ENCODE measurements at places on chromosomes 6 and 20.
A peak's percentile ranks its signal among the peaks of the same experiment; 100 is the strongest.

- no peak for DNase-seq
These were observed 165.5 kb downstream of the MOXD1 start for GRCh38 chr6:132235596-132236280.

DNA sequence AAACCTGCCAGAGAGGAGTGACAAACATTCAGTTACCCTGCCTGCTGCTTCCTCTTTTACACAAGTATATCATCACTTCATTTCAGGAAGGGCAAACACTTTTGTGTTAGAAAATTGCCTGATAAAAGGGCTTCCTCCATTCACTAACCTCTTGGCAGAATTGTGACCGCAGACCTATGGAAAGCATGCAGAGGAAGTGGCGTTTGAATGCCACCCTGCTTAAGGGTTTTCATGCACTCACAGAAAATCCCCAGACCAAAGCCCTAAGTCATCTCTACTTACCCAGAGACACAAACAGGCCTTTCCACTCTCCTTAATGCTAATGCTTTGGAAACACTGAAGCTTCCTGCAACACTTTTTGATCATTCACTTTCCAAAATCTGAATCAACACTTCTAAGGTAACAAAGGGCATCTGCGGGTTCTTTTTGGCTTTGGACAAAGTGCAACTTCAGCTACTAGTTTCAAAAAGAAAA lies 22.1 kb upstream of the RALGAPA2 start:
- DNase-seq = no peak

DNA sequence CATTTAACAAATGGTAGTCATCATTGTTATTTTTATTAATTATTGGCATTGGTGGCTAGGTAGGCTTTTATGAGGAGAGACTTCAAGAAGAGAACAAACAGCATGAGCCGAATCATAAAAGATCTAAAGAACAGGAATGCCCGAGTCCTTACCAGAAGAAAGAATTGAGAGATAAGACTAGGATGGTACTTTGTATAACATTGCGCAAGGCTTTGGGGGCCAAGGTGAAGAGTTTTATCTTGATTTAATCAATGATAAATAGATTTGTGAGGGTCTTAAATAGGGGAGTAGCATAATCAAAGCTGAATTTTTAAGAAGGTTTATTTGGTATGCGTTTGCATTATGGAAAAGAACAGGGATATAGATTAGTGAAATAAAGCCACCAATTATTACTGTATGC lies 15.4 kb downstream of the CDC40 start:
- no peak for DNase-seq

- DNase-seq = peak; percentile 72
These were observed 58.9 kb upstream of the SAMD5 start for GRCh38 chr6:147449405-147450161.

DNA sequence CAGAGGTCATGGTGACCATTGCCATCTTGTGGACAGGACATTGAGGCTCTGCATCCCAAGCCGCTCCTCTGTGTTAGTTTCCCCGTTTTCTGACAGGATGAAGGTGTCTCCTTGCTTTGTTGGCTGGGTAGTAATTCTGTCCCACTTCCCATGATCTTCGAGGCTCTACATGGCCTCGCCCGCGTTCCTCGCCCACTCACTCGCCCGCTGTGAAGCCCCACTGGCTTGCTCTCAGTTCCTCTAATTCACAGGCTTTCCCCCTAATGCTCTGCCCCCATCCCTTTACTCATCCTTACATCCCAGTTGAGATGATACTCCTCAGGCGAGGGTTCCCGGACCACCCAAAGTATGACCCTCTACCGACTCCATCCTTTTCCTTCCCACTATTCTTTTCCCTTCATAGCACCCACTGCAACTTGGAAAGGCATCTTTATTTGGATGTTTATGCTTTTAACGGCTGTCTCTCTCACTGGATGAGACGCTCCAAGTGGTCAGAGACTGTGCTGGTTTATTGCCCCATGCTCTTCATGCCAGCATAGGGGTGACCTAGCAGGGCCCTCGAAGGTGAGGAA lies 511 bp upstream of the SLC35B2 start:
- no peak for DNase-seq

DNA sequence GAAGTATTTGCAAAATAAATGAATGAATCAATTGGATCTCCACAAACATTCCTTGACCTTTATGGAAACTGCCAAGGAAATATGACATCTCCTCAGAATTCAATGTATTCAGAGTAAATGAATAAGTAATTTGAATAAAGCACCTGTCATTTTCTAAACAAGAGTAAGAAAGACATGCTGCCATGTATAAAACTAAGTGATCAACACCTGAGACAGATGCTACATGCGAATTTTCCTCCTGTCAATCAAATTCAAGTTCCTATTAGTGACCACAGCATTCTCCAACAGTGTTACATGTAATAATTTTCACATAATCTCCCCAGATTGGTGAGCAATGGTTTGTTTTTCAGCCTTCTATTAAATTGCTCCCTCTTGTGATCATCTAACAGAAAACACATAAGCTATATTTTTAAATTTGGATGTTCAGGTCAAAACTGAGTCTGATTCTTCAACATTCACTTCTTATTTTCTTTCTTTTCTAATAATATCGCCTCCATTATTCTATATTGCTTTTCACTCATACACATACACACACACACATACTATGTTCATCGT lies 163.2 kb upstream of the RNF217 start:
- no peak for DNase-seq

DNA sequence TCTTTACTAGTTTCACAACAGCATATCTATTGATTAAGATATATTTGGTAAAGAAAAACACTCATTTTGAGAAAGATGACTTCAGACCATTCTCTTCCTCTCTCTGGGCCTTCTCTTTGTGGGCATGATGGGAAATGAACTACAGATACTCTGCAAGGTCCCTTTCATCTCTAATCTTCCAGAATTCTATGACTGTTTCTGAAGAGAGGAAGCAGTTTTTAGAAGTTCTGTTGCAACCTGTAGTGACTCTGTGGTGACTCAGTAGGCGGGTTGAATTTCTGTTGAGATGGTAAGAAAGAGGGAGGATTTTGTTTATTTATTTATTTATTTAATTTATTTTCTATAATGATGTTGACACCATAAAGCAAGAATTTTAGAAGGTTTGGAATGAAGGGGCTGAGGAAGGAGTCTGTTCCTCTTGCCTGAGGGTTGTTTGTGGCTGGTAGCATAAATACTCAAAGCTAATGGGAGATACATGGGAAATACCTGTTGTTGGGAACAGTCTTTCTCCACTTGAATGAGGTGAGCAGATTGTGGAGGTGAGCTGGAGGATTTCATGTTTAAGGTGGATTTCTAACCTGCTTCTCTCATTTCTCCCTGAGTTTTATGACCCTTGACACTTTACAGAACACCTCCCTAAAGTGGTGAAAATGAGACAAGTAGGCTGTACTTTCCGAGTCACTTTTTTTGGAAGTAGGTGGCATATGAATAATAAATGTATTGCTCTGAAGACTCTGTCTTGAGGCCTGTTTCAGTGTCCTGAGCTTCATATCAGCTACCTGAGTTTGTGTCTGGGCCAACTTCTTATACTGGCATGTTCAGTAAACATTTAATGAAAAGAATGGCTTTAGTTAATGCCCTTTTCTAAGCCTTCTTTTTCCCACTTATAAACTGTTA lies 15.0 kb downstream of the ACSS2 start:
- no peak for DNase-seq

DNA sequence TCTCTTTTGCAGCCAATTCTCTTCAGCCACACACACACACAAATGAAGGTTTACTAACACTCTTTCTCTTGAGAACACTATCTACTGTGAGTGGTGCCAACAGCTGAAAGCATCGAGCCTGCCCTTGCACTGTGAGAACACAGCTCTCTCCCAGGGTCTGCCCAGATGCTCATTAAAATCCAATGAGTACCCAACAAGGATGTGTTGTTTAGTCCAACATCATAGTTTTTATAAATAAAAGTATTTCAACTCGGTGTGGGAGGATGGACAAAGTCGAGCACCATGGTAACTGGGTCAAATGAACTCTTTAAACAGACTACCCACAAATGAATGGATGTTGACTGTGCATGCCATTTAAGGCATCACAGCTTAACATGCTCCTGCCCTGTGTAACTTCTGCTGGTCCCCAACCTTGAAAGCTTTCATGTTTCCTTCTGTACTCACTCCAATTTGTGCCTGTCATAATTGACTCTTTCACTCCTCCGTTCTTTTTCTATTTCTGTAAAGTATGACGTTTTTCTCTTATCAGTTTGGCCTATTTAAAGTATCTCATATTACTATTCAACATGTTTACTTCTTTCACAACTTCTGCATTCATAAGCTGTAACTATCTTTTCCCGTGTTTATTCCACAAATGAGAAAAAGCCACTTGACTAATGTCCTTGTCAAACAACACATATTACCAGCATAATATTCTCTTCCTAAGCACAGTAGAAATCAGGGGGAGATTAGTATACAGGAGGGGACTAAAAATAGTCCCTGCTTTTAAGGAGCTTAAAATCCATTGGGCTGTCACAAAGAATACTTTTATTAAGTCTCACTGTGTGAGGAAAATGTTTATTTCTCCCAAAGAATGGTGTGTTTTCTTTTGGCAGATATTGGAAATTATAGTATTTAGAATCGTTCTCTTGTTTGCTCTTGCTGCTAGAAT lies 215.4 kb downstream of the RFPL4B start:
- DNase-seq = peak; percentile 6

DNA sequence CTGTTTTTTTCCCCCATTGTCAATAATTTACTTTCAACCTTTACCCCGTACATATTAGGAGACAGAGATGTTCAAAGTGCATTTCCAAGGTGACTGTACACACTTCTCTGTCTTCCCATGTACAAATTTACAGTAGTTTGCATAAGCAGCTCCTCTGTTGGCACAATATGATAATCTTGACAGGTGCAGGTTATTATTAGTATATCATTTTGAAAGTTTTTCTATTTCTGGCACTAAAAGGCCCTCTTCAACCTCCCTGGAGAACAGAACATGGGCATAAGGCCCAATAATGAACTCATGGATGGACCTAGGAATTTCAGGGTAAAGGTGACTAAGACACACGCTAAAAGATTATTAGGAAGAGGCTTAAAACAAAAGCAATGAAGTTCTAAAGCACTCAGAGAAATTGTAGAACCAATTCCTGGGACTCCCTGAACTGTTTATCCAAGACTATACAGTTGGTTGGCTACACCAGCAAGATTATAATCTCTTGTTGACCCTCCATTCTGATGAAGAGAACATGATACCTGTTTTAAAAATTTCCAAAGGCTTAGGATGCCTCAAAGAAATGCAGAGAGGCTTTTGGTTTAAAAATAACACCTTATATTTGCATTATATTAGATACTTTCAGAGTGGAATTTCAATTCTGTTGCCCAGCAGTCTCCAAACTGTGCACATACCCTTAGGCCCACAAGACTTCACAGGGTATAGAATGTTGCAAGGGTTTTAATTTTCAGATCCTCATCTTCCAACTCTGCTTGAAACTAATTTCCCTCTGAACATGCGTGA lies 1.1 kb downstream of the AIG1 start:
- DNase-seq = no peak

DNA sequence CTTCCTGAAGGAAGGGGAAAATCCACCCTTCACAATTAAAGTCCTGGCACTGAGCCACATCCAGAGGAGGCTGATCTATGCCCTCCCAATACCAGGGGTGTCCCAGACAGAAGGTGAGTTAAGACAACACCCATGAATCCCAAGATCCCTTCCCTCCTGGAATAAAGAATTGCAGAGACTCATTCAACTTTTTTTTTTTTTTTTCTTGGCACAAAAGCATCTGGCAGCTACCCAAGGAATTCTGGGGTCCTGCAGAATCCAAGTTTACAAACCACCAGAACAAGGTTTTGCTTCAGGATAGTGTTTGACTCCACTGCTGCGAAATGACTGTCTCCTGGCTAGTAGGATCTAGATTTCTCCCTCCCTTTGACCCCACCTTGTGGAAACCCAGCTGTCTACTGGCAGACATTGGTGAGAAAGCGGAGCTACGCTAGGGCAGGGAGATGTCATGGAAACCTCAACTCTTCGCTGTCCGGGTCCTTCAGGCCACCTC lies 37.4 kb downstream of the JAG1 start:
- no peak for DNase-seq

All from NCI-H146 (cell line).